ENCODE measurements at places on chromosomes 7 and 10.

DNA sequence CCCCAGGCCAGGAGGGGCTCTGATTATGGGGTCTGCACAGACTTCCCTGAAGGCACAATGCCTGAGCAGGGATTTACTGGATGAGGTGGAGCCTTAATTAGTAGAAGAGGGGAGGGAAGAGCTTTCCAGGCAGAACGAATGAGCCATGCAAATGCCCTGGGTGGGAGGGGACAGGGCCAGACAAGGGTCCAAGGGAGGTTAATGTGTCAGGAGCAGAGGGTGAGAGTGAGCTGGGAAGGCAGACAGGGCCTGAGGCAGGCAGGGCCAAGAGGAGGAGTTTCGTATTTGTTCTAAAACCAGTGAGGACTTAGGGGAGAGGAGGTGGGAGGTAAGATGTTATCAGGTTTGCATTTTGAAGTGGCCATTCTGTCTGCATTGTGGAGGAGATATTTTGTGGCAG lies 65.3 kb downstream of the NPY start:
- no peak for DNase-seq

DNA sequence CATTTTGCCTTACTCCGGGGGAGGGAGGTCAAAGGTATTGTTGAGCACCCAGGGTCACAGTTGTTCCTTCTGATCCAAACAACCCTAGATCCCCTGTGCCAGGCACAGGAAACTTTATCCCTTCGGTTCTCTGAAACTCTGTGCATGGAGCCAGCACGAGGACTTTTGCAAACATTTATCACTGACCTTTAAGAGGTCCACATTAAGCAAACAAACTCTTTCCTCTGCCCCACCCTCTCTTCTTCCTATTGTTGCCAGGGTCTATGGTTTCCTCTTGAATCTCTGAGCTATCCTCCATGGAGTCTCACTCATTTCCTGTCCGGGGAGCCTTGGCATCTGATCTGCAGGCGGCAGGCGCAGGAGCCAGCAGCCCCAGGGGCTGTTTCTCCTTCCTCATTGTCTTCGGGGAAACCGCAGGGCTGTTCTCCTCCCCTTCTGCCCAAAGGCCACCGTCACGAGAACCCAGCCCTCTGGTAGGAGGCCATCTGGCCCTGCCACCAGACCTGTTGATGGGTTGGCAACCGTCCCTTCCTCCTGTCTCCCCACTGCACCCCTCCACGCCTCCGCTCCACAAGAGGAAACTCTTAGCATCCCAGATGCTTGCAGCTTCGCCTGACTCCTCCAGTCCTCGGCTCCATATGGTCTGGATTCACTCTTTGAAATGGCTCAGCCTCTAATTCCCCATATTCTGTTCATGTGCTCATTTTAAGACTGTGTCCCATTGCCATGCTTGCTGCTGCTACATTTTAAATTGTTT lies 327.3 kb upstream of the NRP1 start:
- DNase-seq, result no peak

- no peak for DNase-seq
Measured at GRCh38 chr7:41010418-41010817, 692.5 kb downstream of the INHBA start.

DNA sequence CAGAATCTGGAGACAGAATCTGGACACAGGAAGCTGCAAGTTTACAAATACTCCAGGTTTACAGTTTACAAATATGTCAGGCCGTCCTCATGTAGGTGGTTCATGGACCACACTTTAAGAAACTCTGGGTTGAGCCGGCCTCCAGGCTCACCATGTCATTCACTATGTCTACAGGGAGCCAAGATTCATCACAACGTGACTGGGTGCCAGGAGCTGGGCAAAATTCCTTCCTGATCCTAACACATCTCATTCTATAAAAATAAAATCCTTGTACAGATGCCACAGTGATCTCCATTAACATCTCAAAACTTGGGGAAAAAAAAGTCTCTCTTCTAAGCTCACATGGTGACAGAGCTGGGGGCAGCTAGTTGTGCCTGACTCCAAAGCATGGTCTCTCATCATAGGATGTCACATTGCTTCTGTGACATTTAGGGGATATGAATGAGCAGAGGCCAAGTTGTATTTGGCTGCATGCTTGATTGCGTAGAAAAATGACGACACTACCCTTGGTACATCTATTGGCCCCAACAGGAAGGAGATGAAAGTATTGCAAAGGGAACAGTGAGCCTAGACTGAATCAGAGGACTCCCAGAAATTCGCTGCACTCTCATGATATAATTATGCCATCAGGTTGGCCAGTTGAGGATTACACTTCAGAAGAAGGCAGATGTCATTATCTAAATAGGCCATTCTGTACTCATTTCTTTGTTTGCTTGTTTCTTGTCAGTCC lies 35.9 kb downstream of the MTURN start:
- DNase-seq, result no peak

Measured in activated T-cell treated with anti-CD3 and anti-CD28 coated beads for 48 hours (primary cell).